ENCODE measurements at places on chromosomes 16 and 17. TPM values are rescaled to one million over a fixed set of nuclear protein-coding genes. Genes with fewer than 3 reads are reported as not detected.
A peak's percentile ranks its signal among the peaks of the same experiment; 100 is the strongest.

Gene CMTM1
- not detected for total RNA-seq

Gene TNP2
- total RNA-seq: not detected

Gene ACSM2A
- total RNA-seq: not detected

- peak; percentile 28 for DNase-seq
Measured at GRCh38 chr17:34663714-34664113, 84.3 kb downstream of the TMEM132E start.

DNA sequence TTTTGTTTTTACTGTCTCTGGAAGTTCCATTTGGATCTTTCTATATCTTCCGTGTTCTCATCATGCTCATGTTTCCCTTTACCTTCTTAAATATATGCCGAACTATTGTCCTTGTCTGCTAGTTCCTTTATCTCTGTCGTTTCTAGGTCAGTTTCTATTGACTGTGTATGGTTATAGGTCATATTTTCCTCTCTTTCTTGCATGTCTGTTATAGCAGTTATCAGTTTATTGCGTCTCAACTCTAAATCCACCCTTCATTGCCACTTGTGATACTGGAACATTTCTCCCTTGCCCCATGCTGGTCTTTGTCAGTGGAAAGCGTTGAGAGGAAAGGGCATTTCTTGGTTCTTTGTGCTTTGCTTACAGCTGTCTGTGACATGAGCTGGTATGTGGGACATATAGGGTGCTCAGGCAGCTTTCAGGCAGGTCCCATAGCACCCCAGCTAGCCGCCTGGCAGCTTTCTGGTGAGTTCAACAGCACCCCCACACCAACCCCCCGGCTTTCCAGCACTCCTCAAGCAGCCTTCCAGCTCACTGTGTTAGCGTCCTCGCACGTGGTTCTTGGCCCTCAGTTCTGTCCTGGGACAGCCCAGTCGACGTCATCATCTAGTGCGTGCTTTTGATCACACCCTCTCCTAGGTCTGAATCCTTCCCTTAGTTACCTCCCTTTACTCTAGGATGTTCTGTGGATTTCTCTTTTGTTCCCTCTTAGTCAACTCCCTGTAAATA is 15.4 kb upstream of the DNASE1 start:
- DNase-seq: no peak

- no peak for DNase-seq
Measured at GRCh38 chr17:42321555-42321954, 33.3 kb downstream of the STAT5A start.

Measured in body of pancreas (tissue), 4 donors.